ENCODE measurements at places on chromosomes 5 and 9.

GRCh38 chr9:85466834-85467233 is 274.9 kb downstream of the AGTPBP1 start:
- no peak for DNase-seq

- no peak for DNase-seq
Measured at GRCh38 chr9:86807367-86807976, 139.8 kb downstream of the GAS1 start.

- peak; percentile 90 for DNase-seq
Measured at GRCh38 chr9:136567651-136568287, 21.9 kb upstream of the NOTCH1 start.

- no peak for DNase-seq
Measured at GRCh38 chr9:129655154-129655553, 10.3 kb upstream of the PRRX2 start.

- no peak for DNase-seq
Measured at GRCh38 chr5:122723606-122724352, 51.1 kb upstream of the SNX2 start.

- DNase-seq, result no peak
Measured at GRCh38 chr5:96637196-96637595, 25.0 kb upstream of the CAST start.

- no peak for DNase-seq
Measured at GRCh38 chr5:113632996-113633395, 119.5 kb downstream of the YTHDC2 start.

DNA sequence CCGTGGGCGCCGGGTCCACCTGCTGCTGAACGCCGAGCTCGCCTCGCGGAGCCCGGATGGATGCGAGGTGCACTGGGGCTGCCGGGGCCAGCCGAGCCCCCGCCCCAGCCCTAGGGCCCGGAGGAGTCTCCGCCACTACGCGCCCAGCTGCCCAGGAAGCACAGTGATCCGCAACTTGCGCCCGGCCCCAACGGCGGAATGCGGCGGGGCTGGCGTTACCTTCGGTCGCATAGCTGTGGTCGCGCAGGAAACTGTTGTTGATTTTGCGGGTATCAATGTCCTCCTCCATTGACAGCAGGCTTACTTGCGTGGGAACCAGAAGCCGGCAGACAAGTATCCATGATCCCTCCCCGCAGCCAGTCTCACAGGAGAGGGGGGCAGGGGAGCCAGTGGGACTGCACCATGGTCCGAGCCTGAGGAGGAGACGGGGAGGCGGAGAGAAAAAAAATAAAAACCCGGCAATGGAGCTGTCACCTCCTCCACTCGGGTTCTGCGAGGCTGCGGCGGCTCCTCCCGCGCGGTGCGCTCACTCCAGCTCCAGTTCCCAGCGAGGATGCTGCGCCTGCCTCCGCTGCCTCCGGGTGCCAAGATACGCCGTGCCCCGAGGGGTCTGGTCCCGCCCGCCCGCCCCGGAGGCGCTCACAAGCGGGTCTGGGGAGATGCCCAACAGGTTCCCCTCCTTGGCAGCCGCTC is 628 bp downstream of the PPP2R2B start:
- peak; percentile 21 for DNase-seq

GRCh38 chr9:134980516-134980915 is 62.8 kb upstream of the FCN1 start:
- no peak for DNase-seq

GRCh38 chr9:112218908-112219307 is 43.8 kb upstream of the SUSD1 start:
- DNase-seq, result no peak

DNA sequence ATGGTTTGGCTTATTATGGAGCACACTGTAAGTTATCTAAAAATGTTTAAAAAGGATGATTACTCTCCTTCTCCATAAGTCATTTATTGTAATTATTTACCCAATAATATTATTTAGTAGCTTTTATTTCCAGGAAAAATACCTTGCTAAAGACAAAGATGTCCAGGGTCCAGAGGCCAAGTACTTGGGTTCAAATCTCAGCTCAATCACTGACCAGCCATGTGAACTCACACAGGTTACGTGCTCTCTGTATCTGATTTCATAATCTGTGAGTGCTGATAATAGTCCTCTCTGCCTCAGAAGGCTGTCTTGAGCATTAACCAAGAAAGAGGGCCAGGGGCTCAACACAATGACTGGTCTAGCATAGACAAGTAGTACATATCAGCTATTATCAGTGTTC is 27.0 kb downstream of the ALDH1A1 start:
- DNase-seq, result no peak

- no peak for DNase-seq
Measured at GRCh38 chr9:120646948-120647347, 67.0 kb upstream of the CDK5RAP2 start.

- DNase-seq, result no peak
Measured at GRCh38 chr9:38338342-38339018, 54.0 kb upstream of the ALDH1B1 start.

- DNase-seq, result no peak
Measured at GRCh38 chr9:89668216-89668865, 63.5 kb downstream of the GADD45G start.

DNA sequence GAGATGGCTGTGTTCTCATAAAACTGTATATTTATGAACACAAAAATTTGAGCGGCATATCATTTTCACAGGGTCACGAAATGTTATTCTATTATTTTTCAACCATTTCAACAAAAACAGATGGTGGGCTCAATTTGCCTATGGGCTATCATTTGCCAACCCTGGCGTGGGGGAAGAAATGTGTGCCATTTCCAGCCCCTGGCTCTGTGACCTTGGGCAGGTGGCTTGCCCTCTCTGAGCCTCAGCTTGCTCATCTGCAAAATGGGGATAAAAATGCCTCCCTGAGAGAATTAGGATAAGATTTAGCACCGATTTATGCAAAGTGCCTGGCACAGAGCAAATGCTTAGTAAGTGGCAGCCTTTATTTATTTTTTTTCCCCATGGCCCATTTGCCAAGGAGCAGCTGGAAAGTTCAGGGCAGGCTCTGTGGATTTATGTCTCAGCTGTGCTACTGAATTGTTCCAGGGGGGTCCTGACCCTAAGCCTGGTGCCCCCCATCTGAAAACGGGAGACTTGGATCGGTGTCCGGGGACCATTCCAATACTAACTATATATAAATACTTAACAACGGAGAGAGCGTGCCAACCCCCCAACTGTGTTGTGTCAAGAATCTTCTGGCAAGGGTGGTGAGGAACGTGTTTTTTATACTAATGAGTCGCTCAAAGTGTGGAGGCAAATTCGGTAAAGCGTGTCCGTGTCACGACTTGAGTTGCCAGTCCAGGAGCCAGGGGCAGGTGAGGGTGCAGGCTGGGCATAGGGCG is 34.5 kb downstream of the HRH2 start:
- DNase-seq, result no peak

DNA sequence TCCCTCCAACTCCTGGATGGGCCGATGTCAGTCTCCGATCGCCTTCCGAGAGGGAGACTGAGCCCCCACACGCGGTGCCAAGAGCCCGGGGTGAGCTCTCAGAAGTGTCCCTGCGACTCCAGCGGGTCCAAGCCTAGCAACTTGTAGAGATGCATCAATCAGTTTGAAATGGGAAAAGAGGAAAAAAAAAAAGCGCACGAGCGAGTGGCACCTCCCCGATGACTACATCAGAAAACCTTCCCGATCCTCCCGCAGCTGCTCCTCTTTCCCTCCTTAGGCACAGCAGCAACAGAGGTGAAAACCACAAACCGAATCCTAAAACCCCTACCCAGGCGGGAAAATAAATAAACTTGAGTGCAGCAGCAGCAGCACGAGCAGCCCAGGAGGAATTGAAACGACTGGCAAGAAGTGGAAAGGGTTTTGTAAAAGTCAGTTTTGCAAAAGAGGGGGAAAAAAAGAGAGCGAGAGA is 1.0 kb upstream of the EFNA5 start:
- DNase-seq, result peak; percentile 63

- no peak for DNase-seq
Measured at GRCh38 chr9:20616808-20617207, 5.5 kb downstream of the MLLT3 start.

GRCh38 chr5:31854181-31855133 is 215.5 kb downstream of the PDZD2 start:
- peak; percentile 65 for DNase-seq

GRCh38 chr9:135983208-135984071 is 22.3 kb upstream of the UBAC1 start:
- DNase-seq, result no peak

GRCh38 chr5:73424556-73424977 is 24.0 kb downstream of the FOXD1 start:
- DNase-seq, result no peak

GRCh38 chr9:131771646-131772045 is 31.8 kb upstream of the RAPGEF1 start:
- no peak for DNase-seq

DNA sequence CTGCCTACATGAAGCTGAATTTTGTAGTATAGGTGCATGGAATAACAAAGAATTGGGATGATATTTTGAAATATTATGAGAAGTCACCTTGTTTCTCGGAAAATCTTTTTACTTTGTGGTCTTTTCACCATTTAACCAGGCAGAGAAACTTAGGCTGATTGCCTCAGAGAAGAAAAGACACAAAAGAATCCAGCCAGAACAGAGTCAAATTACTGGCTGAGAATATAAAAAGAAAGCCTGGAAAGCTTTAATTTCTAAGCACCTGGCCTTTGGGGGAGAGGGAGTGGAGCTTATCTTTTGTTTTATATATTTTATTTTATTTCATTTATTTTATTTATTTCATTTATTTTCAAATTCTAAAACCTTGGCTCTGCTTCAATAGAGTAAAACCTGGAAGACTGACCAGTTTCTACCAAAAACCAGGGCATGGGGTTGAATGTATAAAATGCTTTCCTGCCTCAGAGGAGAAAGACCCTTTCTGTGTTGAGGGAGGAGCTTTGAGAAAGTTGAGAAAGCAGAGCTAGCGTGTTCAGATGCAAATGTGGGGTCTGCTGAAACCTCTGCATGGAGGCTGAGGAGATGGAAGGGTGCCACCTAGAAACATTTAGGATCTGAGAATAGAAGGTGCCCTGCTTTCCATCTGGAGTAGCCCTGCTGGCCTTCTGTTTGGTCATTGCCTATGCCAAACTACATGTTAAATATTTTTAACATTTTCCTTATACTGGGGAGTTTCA is 81.6 kb downstream of the NREP start:
- no peak for DNase-seq

DNA sequence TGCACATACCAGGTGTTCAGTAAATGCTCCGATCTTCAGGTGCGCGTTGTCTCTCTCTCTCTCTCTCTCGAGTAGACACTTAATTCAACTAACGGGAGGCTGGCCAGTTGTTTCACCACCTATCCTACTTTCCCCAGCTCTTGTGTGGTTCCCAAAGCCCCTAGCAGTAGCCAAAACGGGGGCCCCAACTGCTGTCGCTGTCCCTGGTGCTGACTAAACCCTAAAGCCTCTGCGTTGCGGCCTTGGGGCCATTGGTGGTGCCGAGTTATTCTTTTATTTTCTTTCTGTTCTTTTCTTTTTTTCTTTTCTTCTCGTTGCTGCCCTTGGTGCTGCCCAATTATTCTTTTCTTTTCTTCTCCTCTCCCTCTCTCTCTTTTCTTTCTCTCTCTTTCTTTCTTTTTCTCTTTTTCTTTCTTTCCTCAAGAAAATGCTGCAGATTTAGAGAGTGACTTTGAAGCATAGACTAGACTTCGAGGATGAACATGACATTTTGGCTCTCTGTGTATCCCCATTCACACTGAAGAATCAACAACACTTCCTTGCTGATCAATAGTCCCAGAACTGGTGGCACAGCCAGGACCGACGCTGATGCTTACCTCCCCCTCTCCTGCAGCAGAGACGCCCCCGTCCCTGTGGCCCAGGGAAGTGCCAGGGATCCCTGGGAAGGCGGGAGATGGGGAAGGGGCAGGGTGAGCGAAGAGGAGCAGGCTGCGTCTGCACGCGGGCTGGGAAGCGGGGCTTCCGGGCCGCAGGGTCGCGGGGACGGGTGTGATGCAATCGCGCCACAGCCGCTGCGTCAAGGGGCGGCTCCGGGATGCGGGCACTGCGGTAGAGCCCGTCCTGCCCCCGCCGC is at the start of gene FBLL1:
Gene FBLL1, plus strand, starts transcription at position 785 of the 853 bp plus-strand sequence. CDS start 200 bp downstream, outside the sequence.
- no peak for DNase-seq

- DNase-seq, result no peak
Measured at GRCh38 chr5:1334831-1335539, 9.9 kb downstream of the CLPTM1L start.

DNA sequence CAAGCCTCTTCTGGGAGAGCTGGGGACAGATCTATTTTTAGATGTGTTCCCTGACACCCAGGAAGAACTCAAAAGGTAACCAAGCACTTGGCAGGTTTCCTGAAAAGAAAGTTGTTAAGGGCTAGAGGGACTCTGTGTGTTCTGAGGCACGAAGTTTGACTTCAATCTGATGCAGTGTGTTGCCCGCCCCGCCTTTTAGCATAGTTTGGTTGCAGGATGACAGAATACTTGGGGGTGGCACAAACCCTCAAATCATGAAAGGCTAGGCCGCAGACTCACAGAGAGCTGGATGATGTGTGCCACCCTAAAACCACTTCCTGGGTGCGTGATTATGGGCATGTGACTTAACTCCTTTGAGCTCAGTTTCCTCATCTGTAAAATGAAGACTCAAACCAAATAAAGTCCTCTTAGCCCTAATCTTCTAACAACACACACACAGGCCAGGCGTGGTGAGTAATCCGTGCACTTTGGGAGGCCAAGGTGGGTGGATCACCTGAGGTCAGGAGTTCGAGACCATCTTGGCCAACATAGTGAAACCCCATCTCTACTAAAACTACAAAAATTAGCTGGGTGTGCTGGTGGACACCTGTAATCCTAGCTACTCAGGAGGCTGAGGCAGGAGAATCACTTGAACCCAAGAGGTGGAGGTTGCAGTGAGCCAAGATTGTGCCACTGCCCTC is 12.8 kb upstream of the NDFIP1 start:
- DNase-seq, result no peak

DNA sequence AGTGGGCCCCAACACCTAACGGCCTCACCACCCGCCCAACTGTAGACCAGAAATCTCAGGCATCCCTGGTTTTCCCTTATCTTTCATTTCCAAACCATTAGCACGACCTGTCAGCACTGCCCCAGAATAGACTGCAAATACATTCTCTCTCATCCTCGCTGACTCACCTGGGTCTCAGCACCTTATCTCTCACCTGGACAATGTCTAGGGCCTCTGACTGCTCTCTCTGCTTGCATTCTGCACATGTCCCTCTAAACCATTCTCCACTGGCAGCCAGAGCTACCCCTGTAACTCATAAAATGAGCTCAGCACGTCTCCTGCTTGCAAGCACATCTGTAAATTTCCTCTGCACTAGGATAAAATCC is 12.7 kb downstream of the CKMT2 start:
- DNase-seq, result no peak

DNA sequence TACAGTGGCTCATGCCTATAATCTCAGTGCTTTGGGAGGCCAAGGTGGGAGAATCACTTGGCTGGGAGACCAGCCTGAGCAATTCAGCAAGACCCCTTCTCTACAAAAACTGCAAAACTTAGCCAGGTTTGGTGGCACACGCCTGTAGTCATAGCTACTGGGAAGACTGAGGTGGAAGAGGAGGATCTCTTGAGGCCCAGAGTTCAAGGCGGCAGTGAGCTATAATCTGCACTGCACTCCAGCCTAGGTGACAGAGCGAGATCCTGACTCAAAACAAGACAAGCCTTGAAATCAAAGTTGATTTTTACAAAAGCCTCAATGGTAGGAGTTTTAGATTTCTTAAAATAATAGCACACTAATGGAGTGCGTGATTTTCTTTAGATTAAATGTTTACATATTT is 14.6 kb downstream of the UBE2D2 start:
- DNase-seq, result no peak

GRCh38 chr9:113692256-113692655 is 183.9 kb upstream of the ZNF618 start:
- no peak for DNase-seq
